Adipocyte (in vitro differentiated cells): ENCODE measurements at places on chromosomes 13 and 19.
A peak's percentile ranks its signal among the peaks of the same experiment; 100 is the strongest.

- DNase-seq = no peak
Measured at GRCh38 chr13:21573920-21574712, 29.9 kb downstream of the MICU2 start.

GRCh38 chr19:51186323-51186722 is 38.6 kb upstream of the CD33 start:
- no peak for DNase-seq

DNA sequence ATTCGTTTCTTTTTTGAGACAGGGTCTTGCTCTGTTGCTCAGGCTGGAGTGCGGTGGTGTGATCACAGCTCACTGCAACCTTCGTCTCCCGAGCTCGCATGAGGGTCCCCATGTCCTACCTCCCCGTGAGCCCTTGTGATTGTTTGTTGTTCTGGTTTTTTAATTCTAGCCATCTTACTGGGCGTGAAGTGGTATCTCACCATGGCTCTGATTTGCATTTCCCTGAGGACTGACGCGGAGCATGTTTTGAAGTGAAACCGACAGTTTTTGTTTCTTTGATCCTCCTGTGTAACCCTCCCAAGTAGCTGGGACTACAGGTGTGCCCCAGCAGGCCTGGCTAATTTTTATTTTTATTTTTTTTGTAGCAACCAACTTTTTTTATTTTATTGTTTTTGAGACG is 21.7 kb downstream of the GNG7 start:
- DNase-seq = no peak

GRCh38 chr19:54448040-54448773 is 792 bp upstream of the LENG8 start:
- DNase-seq = peak; percentile 78

GRCh38 chr13:113783966-113784644 is 25.1 kb downstream of the TMEM255B start:
- no peak for DNase-seq

DNA sequence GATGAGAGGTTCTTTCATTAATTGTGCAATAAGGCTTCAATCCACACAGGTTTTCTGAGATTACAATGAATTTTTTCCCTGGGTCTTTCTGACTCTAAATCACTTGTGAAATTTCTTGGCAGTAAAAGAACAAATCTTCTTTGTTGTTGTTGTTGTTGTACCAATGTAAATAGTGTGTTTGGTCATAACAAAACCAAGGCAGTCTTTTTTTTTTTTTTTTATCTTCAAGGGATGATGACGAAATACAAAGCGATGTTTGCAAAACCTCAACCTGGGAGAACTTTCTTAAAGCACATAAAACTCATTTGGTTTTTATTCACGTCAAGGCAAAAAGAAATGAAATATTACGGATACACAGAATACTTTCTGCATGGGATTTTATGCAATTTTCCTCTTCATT is 462.0 kb downstream of the LIG4 start:
- DNase-seq = peak; percentile 77
